Activated T-cell treated with anti-CD3 and anti-CD28 coated beads, Interleukin-2, amount 50 U/mL, for 72 hours (primary cell): ENCODE measurements at places on chromosomes 13 and 19. TPM values are rescaled to one million over a fixed set of nuclear protein-coding genes. Genes with fewer than 3 reads are reported as not detected.

- DNase-seq: no peak
- H3K4me1 ChIP-seq: peaks cover 43% of the 10 kb centered on the region
- no peak overlapping the region for H3K27ac ChIP-seq
- no peak overlapping the region for H3K4me3 ChIP-seq
- peaks cover 2% of the 10 kb centered on the region for H3K36me3 ChIP-seq
These were observed 7.6 kb downstream of the MBNL2 start for GRCh38 chr13:97229699-97230098.

DNA sequence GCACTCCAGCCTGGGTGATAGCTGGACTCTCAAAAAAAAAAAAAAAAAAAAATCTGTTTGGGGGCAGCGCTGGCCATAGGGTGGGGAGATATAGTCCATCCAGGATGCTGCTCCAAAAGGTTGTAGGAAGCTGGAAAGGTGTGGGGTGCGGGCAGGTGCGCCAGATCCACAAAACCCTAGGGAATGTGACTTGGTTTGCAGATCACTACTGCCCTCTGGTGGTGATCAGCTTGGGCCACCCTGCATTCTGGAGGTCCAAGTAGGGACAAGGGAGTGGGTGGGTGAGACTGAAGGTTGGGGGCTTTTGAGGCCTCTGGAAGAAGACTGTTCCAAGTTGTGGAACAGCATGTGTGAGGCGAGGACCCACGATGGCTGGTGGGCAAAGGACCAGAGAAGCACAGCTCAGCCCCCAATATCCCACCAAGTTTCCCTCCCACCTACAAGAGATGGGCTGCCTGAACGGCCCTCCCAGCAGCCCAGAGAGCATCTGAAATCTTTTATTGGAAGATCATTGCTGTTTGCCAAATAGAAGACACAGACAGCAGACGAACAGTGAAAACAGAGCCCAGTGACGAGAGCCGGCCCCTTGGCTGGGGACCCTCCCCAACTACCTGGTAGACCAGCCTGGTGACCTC, 10.4 kb upstream of the TYK2 start:
- no peak overlapping the region for H3K27ac ChIP-seq
- no peak overlapping the region for H3K4me3 ChIP-seq
- H3K36me3 ChIP-seq: peaks cover 11% of the 10 kb centered on the region
- peaks cover 22% of the 10 kb centered on the region for H3K4me1 ChIP-seq
- H3K27me3 ChIP-seq: no peaks in the 10 kb centered on the region

GRCh38 chr13:23510544-23510916, 59.7 kb upstream of the TNFRSF19 start:
- H3K36me3 ChIP-seq: no peaks in the 10 kb centered on the region
- peaks cover 36% of the 10 kb centered on the region for H3K27me3 ChIP-seq
- no peak overlapping the region for H3K4me3 ChIP-seq
- H3K27ac ChIP-seq: no peak overlapping the region

GRCh38 chr13:113041896-113042295, 63.7 kb upstream of the F7 start:
- no peak for DNase-seq
- H3K27ac ChIP-seq: no peak overlapping the region
- H3K36me3 ChIP-seq: no peaks in the 10 kb centered on the region
- H3K4me3 ChIP-seq: no peak overlapping the region
- no peaks in the 10 kb centered on the region for H3K27me3 ChIP-seq

DNA sequence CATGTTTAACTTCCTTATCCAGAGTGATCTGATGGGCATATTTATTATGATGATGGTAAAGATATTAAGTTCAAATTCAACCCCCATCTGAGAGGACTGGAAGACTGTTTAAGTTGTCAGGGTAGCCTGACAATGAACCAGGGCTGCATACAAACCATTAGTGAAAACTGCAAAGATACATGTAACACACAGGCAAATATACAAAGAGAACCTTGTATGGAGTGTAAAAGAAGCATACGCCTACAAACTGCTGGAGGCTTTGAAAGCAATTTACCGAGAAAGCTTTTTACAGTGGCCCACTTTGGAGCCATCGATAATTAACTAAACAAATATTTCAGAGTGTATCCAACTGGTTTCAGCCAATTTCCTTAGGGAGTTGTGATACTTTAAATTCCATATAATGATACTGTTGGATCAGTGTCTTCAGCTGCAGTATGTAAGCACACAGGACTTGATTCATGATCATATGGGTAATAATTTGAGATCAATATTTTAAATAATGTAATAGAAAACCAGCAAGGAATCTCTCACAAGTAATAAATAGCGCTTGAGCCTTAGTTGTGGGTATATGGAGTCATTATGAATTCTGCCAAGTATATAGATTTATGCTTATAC, 231.5 kb upstream of the SPRY2 start:
- H3K4me1 ChIP-seq: no peaks in the 10 kb centered on the region
- H3K36me3 ChIP-seq: no peaks in the 10 kb centered on the region
- DNase-seq: no peak
- H3K4me3 ChIP-seq: no peak overlapping the region
- no peak overlapping the region for H3K27ac ChIP-seq

DNA sequence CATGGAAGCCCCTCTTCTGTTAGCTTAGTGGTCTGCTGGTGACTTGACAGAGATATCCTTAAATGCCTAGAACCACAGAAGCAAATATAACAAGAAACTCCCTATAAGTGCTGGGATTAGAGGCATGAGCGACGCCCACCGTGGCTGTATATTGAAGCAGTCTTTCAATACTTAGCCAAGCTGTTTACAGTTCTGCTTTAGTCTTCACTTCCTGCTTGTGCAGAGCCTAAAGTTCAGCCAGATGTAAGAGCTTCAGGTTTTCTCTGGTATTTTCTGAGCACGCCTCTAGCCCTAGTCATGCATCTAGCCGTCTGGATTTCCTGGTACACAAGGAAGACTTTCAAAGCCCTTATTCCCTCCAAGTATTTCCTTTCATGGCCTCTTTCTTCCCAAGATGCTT, 28.5 kb downstream of the TRPM4 start:
- DNase-seq: no peak
- no peak overlapping the region for H3K4me3 ChIP-seq
- H3K27ac ChIP-seq: no peak overlapping the region
- H3K27me3 ChIP-seq: no peaks in the 10 kb centered on the region
- peaks cover 8% of the 10 kb centered on the region for H3K4me1 ChIP-seq

- peaks cover 6% of the 10 kb centered on the region for H3K4me1 ChIP-seq
- H3K27ac ChIP-seq: no peak overlapping the region
- DNase-seq: no peak
- H3K36me3 ChIP-seq: peaks cover 19% of the 10 kb centered on the region
These were observed 15.5 kb downstream of the ZNF211 start for GRCh38 chr19:57648331-57649003.

GRCh38 chr13:110576736-110577476, 15.4 kb upstream of the RAB20 start:
- peaks cover 76% of the 10 kb centered on the region for H3K27me3 ChIP-seq
- H3K4me1 ChIP-seq: peaks cover 18% of the 10 kb centered on the region
- no peak overlapping the region for H3K27ac ChIP-seq
- no peak overlapping the region for H3K4me3 ChIP-seq

DNA sequence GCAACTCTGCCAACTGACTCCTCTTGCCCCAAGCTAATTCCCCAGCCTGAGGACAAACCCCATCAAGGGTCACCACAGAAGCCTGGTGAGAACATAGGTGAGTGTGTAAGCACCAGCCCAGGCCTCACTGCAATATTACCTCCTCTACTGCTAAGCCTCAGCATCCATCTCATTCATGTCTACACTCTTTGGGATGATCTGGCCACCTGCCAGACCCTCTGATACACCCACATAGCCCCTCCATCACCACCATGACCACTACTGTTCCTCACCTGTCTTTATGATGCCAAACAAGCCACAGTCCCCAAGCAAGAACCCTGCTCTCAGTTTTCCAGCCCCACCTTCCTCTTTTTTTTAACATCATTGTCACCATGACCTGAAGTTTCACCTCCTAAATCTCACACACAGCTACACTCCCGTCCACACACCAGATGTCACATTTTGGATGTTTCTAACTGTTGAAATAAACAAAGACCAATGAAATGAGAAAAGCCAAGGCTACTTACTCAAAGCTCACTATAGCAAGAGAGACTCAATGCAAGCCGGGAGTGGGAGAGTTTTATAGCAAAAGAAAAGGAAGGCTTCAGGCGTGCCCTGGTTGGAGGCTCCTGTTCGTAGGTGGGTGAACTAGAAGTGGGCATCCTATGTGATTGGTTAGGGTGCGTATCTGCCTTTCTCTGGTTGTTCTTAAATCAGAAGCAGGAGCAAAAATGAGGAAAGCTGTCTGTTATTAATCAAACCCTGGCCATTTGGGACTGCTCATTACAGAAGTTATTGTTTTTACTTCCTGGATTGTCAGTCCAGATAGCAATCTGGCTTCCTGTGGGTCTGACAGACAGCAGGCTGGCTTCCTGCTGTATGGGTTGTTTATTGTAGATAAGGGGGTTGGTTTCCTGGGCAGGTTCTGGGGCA, 2.0 kb downstream of the ZNF792 start:
- H3K27me3 ChIP-seq: no peaks in the 10 kb centered on the region
- no peak for DNase-seq
- peak overlapping the region; percentile 98 for H3K4me3 ChIP-seq
- H3K36me3 ChIP-seq: peaks cover 61% of the 10 kb centered on the region

- peaks cover 32% of the 10 kb centered on the region for H3K27me3 ChIP-seq
- DNase-seq: no peak
- H3K27ac ChIP-seq: no peak overlapping the region
- no peaks in the 10 kb centered on the region for H3K4me1 ChIP-seq
- H3K4me3 ChIP-seq: no peak overlapping the region
These were observed 169.3 kb downstream of the LHFPL6 start for GRCh38 chr13:39433651-39434050.

GRCh38 chr13:67238277-67238859, 8.2 kb upstream of the PCDH9 start:
- H3K4me3 ChIP-seq: no peak overlapping the region
- no peaks in the 10 kb centered on the region for H3K4me1 ChIP-seq
- no peaks in the 10 kb centered on the region for H3K36me3 ChIP-seq
- DNase-seq: no peak

DNA sequence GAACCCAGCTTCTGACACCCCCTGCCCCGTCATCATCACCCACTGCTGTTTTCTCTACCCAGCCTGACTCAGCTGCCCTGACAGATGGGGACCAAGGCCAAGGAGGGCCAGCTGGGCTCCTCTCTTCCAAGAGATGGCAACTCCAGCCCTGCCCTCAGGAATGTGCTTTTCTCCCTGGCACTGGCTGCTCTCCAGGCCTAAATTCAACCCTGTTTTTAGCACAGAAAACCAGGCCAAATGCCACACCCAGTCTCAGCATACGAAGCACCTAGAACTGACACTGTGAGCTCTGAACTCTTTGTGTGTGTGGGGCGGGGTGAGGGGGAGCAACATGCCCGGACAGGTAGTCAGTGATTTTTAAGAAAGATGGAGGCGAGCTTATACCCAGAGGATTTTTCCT, 23.4 kb upstream of the IGFL1 start:
- H3K27ac ChIP-seq: no peak overlapping the region
- DNase-seq: no peak
- peaks cover 18% of the 10 kb centered on the region for H3K4me1 ChIP-seq
- H3K4me3 ChIP-seq: no peak overlapping the region
- H3K27me3 ChIP-seq: peaks cover 45% of the 10 kb centered on the region
- no peaks in the 10 kb centered on the region for H3K36me3 ChIP-seq

DNA sequence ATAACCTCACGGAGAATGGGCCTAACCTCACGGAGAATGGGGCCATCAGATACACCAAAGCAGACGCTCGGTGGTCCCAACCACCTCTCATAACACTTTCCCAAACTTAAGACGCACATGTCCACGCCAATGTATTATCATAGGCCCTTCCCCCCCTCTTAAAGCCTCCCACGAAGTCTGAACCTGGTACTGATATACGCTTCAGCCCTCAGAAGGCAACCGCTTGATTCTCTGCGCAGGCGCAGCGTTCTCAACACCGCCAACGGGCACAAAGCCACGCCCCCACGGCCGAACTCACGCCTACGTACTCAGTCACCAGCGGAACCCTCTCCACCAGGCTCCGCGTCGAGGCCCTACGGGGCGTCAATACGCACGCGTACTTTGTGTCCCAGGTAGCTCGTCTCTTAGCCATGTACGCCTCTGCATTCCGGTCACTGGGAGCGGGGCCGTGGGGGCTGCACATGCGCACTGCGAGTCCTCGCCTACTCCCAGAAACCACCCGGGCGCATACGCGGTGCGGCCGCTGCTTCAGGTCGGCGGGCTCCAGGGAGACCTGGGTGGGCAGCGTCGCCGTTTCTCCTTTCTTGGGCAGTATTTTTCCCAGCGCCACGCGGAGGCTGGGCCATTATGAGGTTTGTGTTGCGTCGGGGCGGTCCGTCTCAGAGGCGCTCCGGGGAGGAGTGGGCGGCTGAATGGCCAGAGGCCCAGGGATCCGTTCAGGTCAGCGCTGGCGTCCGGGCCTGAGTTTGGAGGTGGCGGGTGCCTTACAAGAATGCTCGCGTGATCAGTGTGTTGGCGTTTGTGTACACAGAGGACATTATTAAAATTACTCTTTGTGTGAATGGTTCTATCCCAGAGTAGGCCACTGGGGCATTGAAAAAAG, 25.3 kb downstream of the ZNF582 start:
- no peaks in the 10 kb centered on the region for H3K27me3 ChIP-seq
- peak overlapping the region; percentile 94 for H3K4me3 ChIP-seq
- DNase-seq: peak; percentile 85
- H3K36me3 ChIP-seq: peaks cover 33% of the 10 kb centered on the region
- H3K4me1 ChIP-seq: peaks cover 21% of the 10 kb centered on the region
- peak overlapping the region; percentile 73 for H3K27ac ChIP-seq

- H3K27ac ChIP-seq: no peak overlapping the region
- H3K4me3 ChIP-seq: no peak overlapping the region
- H3K36me3 ChIP-seq: peaks cover 8% of the 10 kb centered on the region
- H3K27me3 ChIP-seq: no peaks in the 10 kb centered on the region
These were observed 3.1 kb downstream of the ADAMTS10 start for GRCh38 chr19:8607386-8607785.

DNA sequence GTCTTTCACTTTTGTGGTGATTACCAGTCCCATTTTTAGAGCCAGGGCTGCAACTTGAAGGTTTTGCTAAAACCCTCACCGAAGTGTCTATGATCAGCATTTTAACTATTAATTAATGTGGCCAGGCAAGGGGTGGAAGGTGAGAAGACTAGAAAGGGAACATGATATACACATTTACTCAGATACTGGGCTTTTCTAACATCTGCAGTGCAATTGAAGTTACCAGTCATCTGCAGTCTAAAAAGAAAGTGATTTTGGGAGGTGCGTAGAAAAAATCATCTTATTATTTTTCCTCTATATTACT, 481 bp downstream of the ALOX5AP start:
- H3K4me3 ChIP-seq: peak overlapping the region; percentile 80
- H3K27me3 ChIP-seq: peaks cover 16% of the 10 kb centered on the region
- DNase-seq: no peak
- peaks cover 2% of the 10 kb centered on the region for H3K36me3 ChIP-seq

GRCh38 chr19:6779206-6779605, 6.7 kb downstream of the VAV1 start:
- no peaks in the 10 kb centered on the region for H3K27me3 ChIP-seq
- no peak for DNase-seq
- H3K4me3 ChIP-seq: no peak overlapping the region
- peaks cover 41% of the 10 kb centered on the region for H3K36me3 ChIP-seq

Gene CYP2B6
- not detected for total RNA-seq

Gene ZNF530
- 5.6 TPM for total RNA-seq

Gene PSG7
- not detected for total RNA-seq

Gene LRRC25
- total RNA-seq: not detected

Gene TEX101
- not detected for total RNA-seq

Gene SLITRK5
- not detected for total RNA-seq

Gene GSK3A
- total RNA-seq: 39.6 TPM

Gene MAP3K10
- total RNA-seq: 12.7 TPM

Gene ACTMAP
- total RNA-seq: 32.8 TPM

Gene RNF225
- 0.58 TPM for total RNA-seq

Gene EPS8L1
- total RNA-seq: 3.8 TPM

Gene ZNF497
- total RNA-seq: 2.4 TPM

Gene KCNJ14
- 3.2 TPM for total RNA-seq

Gene NKG7
- 190 TPM for total RNA-seq

Gene MCF2L
- 11.8 TPM for total RNA-seq

Gene LRG1
- total RNA-seq: 2.3 TPM
